ENCODE measurements at places on chromosomes 5 and 9. TPM values are rescaled to one million over a fixed set of nuclear protein-coding genes. Genes with fewer than 3 reads are reported as not detected.
A peak's percentile ranks its signal among the peaks of the same experiment; 100 is the strongest.

DNA sequence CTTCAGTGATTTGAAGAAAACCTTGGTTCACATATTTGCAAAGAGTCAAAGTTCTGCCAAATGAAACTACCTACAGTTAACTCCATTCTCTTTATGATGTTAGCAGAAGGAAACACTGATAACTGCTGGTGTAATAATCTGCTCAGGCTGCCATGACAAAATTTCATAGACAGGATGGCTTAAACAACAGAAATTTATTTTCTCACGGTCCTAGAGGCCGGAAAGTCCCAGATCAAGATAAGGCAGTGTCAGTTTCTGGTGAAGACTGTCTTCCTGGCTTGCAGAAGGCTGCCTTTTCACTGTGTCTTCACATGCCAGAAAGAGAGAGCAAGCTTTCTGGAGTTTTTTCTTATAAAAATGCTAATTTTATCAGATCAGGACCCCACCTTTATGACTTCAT is 102.4 kb upstream of the PARP8 start:
- DNase-seq, result no peak

- DNase-seq, result no peak
Observed at GRCh38 chr9:124040186-124040931, 28.8 kb downstream of the LHX2 start.

DNA sequence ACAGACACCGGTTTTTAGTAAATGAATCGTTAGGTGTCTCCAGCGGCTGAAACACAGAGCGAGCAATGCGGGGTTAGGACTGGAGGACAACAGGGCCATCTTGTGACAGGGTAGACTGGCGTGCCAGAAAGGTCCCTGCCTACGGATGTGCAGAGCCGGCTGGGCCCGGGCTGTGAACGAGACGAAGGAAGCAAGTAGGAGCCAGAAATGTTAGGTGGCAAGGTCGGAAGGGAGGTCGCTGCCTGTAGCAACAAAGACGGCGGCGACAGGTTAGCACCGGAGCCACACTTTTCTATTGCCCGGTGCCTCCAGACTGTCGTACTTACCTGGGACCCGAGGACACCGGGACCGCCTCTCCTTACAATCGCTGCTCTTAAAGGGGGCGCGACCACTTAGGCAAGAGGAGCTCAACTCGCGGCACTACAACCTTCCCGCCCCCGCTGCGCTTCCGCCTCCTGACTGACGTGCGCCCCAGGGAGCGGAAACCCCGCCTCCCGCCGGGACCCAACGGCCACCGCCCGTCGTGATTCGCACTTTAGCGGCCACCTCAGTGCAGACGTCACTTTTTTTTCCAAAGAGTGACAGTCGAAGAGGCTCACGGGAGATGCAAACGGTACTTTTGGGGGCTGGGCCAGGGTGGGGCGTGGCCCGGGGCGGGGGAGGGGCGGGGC is at the start of gene INIP:
Gene INIP (minus strand): TSS at position 457 of the 671 bp plus-strand sequence. CDS start 1,632 bp downstream, outside the sequence.
- peak; percentile 84 for DNase-seq

DNA sequence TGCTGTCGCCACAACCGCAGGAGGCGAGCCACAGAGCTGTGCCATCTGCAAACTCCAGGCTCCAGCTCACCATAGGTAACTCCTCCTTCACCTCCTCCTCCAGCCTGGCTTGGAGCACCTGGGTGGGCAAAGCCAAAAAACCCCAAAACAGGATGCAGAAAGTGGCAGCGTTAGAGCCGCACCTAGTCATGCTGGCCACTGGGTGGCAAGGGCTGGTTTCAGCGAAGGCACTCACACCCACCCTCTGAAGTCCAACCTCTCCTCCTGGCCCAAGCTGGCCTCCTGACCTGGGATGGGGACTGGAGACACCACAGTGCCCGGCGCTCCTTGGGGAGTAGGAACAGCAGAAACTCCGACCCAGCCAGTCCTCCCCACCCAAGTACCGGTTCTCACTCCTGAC is 28.7 kb upstream of the ZNF354B start:
- DNase-seq, result no peak

DNA sequence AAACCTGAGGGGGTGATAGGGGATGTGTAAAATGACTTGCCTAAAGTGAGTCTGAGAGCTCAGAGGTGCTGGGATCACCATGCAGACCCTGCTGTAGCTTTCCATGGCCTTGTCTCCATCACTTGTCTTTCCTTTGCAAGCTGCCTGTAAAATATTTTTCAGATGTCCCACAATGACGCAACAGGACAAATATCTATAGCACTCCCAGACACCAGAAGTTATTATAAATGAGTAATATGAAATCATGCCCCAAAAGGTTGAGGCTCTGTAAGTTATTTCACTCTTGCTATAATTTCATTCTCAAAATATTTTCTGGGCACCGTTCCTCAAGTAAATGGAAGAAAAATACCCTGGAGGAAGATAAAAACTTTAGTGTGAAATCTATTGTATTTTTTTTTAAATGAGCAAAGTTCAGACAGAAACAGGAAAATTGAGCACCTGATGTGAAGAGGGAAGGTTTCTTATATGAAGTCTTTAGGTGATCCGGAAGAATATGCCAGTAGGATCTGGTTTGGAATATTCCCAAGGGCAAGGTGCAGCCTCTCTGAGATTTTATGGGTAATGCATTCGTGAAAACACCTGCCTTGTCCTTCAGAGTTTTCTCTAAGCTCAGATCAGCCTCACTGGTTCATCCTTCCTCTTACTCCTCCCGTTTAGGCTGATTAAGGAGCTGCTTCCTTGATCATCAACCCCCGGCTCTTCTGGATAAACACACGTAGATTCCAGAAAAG is 138.3 kb upstream of the DMAC1 start:
- DNase-seq, result no peak

DNA sequence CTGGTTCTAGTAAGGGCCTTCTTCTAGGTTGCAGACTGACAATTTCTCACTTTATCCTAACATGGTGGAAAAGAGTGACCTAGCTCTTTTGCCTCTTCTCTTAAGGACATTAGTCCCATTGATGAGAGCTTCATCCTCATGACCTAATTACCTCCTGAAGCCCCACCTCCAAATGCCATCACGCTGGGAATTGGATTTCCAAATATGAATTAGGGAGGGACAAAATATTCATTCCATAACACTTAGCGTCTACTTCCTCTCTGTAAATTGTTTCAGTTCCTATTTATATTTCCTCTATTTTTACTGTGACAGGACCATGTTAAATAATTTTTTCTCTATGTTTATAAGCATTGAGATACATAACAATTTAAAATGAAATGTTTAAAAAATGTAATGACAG is 408.8 kb downstream of the CDH10 start:
- DNase-seq, result no peak

- no peak for DNase-seq
Observed at GRCh38 chr5:166022065-166022464, 2269.4 kb upstream of the WWC1 start.

DNA sequence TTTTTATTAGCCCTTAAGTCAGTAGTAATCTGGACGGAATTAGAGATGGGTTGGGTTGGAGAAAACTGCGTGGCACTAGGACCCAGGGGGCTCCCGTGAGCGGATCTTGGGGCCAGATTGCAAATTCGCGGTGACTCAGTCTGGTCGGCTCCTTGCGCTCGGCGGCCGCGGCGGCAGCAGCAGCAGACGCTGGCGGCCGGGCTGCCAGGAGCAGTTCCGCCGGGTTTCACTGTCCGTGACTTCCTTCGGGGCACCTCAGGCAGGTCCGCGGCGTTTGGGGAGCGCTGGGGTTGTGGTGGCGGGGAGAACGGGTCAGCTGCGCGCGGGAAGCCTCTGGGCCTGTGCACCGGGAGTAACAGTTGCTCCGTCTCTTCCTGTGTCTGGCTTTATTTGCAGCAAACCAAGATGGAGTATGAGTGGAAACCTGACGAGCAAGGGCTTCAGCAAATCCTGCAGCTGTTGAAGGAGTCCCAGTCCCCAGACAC is 31.6 kb downstream of the TNPO1 start:
- DNase-seq, result peak; percentile 77

GRCh38 chr5:148938522-148938882 is 112.1 kb downstream of the ADRB2 start:
- DNase-seq, result no peak

- no peak for DNase-seq
Observed at GRCh38 chr9:113597390-113598241, 134.1 kb downstream of the RGS3 start.

DNA sequence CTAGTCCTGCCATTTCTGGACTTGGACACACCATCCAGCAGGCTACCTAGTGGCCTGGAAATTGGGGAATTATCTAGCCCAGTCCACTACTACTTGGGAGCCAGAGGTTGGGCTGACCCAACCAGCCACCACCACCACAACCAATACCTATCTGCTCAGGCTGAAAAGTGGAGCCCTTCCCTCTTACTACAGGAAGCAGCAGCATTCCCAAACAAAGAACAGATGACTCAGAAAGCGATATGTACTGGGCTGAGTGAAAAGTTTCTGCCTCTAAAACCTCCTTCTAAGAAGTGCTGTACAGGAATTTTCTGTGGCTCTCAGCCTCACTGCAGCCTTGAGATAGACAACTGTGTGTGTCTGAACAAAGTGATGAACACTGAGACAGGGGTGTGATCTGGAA is 279.4 kb downstream of the CDH10 start:
- no peak for DNase-seq

DNA sequence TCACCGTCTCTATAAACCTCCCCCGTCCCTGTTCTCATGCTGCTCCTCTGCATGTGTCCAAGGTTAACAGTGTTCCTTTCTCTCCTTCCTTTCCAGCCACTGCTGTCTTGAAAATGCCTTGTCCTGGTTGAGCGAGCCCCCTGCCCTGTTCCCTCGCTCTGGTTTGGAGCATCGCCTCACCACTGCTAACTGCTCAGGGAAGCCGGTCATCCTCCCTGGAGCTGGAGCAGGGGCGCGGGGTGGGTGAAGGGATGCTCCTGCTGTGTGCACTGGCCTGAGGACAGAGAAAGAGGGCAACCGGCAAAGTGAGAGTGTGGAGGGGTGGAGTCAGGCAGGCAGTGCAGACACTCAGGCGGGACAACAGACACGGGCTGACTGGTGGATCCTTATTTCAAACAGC is 19.4 kb downstream of the UBE2QL1 start:
- no peak for DNase-seq

DNA sequence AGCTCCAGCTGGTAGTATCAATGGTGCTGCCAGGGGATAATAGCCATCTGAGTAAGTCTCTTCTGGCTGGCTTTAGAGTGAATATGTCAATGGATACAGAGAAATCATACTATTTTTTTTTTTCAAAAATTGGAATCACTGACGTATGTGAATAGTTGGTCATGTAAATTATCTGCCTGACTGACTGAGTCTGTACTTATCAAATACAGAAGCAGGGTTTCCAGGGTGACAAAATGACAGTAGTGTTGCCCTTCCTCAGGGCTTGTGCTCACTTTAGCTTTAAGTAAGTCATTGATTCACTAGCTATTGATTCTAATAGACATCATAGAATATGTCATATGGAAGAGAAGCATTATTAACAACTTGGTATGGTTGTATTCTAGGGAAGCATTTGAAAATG is 126.0 kb upstream of the C6 start:
- DNase-seq, result no peak

- DNase-seq, result no peak
Observed at GRCh38 chr5:172860520-172861443, 26.7 kb downstream of the ERGIC1 start.

GPRIN1 gene
- polyA plus RNA-seq, result 62.4 TPM

NTRK2 gene
- 166 TPM for polyA plus RNA-seq

RAD1 gene
- 26.1 TPM for polyA plus RNA-seq

CYLC2 gene
- not detected for polyA plus RNA-seq

NSD1 gene
- polyA plus RNA-seq, result 43.0 TPM
